ENCODE measurements at places on chromosomes 1 and 21.

DNA sequence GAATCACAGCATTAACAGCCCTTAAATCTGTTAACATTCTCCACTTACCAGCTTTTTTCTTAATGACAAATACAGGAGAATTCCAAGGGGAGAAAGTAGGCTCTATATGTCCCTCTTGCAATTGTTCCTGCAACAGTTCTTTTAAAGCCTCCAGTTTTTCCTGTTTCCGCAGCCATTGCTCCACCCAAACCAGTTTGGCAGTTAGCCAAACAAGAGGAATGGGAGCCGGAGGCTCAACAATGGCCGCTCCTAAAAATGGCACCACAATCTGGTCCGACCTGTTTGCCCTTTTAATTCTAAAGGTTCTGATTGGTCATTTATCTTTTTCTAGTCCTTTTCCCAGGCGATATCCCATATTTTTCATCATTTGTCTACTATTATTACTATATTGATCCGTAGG, 14.0 kb upstream of the L1TD1 start:
- DNase-seq = no peak

- DNase-seq = no peak
Measured at GRCh38 chr1:235168375-235168774, 7.3 kb upstream of the RBM34 start.

DNA sequence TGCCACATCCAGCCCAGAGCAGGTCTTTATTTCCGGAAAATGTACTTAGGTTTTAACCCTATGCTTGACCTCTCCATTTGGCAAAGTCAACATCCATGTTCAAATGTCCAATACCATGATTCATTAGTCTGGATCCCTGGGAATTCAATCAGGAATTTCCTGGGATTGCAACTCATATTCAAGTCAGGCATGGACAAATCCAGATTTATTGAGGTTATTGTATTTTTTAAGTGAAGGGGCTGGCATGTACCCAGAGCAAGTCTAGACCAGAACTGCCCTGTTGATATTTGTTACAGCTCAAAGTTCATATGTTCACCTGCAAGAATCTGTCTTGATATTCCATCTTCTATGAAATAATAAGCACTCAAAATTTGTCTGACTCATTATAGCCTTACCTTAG, 521.1 kb downstream of the ADGRL2 start:
- DNase-seq = no peak

DNA sequence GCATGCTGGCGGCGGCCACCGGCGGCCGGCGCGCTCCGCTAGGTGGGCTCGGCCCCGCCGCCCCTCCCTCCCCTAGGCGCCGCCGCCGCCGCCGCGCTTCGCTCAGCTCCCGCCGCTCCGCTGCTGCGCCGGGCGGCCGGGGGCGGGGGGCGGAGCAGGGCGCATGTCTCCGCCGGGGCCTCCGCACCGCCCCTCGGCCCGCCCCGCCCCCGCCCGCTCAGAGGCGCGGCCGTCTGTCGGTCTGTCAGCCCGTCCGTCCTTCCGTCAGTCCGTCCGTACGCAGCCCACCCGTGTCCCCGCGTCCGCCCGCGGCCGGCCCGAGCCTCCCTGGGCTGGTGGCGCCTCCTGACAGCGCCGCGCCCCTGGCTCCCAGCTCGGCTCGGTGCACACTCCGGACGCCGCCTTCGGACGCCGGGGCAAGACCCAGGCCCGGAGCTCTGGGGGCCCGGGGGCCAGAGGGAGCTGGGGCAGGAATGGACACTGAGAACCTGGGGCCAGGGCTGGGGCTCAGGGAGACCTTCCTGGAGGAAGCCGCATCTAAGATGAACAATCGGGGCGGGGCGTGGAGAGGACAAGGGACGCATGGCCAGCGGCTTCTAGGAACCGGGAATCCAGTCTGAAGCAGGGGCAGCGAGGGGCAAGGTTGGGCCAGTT, at the start of gene GPR153:
GPR153 (minus strand) TSS at position 138 of the 654 bp plus-strand sequence. CDS start 6,193 bp downstream, outside the sequence.
- DNase-seq = peak; percentile 94

- no peak for DNase-seq
Measured at GRCh38 chr1:108612496-108612895, 48.4 kb downstream of the HENMT1 start.

DNA sequence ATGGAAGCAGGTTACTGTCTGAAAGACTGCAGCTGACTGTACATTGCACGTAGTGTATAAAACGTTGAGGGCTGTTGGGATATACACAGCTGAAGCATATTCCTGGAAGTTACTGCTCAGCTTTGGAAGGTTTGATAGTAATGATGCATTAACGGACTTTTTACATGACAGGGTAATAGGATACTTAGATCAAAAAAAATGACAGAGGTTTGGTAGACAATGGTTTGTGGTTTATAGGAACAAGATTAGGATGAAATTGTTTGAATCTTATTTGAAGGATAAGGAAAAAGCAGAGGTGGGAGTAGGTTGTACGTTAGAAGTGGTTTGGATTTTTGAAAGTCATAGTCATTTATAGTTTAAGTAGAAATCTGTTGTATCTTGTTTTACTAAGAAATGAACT, 33.0 kb downstream of the ADGRL2 start:
- no peak for DNase-seq

GRCh38 chr21:38813547-38813946, 7.8 kb downstream of the ETS2 start:
- DNase-seq = no peak

DNA sequence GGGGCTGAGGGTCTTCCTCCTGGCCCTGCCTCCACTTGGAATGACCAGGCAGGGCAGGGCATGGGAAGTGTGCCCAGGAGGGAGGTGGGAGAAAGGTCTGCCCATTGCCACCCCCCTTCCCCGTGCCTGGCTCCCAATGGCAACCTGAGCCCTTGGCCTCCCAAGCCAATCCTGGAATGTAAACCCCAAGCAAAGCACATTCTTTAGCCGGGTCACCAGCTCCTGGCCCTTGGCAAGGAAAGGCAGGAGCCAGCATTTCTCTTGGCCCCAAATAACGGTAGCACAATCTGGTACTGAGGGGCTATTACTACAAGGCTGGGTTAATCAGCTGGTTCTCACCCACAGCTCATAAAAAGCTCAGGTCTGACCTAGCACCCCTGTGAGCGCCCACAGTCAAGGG, 6.9 kb upstream of the NUAK2 start:
- no peak for DNase-seq

DNA sequence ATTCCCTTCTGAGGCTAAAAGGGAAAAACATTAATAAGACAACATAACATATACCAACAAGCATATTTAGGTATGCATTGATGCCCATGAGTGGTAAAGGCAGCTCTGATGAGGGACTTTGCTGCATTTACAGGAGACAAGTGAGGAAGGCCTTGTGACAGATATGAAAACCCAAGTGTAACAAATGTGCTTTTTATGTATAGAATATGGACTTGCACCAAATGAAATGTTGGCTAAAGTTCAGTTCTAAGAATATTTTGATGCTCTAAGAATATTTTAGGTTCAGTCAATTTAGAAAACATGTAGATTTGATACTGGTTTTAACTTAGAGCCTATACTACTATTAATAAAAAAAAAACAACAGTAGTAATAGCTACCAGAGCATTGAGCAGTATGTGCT, 424.7 kb downstream of the LMO4 start:
- DNase-seq = no peak

- no peak for DNase-seq
Measured at GRCh38 chr1:1997576-1997975, 6.0 kb downstream of the CFAP74 start.

DNA sequence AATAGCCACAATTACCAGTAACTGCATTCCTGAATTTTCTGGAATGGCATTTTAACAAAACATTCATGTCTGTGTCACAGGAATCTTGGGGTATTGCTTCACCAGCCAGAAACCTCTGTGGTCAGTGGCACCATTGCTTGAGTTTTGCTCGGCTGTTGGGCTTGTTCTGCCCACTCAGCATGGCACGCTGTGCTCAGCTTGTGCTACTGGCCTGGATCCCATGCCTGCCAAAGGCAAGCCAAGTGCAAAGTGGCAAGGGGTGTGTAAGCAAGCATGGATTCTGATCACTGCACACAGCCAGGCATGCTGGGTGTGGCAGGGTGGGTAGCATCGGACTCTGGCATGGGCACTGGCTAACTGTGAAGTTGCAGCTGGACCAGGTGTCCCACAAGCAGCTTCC, 1150.9 kb downstream of the MRPL39 start:
- DNase-seq = no peak

DNA sequence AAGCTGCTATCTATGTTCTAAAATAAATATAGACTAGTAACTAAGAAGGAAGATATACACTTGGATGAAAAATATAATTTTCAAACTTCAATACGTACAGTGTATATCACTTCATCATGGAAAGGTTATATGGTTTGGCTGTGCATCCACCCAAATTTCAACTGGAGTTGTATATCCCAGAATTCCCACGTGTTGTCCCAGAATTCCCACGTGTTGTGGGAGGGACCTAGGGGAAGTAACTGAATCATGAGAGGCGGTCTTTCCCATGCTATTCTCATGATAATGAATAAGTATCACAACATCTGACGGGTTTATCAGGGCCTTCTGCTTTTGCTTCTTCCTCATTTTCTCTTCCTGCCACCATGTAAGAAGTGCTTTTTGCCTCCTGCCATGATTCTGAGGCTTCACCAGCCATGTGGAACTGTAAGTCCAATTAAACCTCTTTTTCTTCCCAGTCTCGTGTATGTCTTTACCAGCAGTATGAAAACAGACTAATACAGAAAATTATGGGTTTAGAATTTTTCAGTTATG, 10.7 kb downstream of the NEGR1 start:
- DNase-seq = no peak

GRCh38 chr1:31574749-31575368, 1.5 kb upstream of the TINAGL1 start:
- DNase-seq = no peak

- DNase-seq = peak; percentile 49
Measured at GRCh38 chr1:160416369-160416768, 16.0 kb downstream of the VANGL2 start.

DNA sequence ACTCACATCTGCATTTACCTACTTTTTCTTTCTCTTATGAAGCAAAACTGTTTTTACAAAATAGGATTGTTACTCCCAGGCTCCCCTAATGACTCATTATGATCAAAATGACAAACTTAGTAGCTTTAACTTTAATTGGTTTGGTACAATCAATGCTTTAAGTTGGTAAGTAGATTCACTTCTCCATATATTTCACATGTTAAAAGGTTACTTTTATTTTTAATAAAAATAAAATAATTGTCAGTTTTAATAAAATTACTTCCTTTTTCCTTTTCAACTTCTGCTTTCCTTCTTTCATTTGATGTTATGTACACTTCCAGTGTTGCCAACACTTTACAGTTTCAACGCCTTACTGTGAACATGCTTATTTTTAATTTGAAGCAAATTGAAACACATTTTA, 477.6 kb downstream of the SETD4 start:
- no peak for DNase-seq

DNA sequence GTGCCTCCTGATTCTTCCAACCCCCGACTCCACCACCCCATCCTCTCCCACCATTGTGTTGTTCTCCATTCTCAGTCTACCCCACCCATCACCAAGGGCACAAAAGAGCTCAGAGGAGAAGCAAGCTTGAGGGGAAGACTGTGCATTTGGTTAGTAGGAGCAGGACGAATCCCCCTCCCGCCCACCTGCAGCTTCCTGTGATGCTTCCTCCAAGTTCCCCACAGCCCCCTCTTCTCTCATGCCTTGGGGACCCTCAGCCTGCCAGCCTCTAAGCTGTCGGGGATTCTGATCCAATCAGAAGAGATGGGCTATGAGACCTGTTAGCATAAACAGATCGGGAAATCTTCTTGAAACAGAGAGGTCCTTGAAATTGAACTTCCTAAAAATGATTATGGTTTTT, 22.2 kb upstream of the CAPZB start:
- DNase-seq = no peak

DNA sequence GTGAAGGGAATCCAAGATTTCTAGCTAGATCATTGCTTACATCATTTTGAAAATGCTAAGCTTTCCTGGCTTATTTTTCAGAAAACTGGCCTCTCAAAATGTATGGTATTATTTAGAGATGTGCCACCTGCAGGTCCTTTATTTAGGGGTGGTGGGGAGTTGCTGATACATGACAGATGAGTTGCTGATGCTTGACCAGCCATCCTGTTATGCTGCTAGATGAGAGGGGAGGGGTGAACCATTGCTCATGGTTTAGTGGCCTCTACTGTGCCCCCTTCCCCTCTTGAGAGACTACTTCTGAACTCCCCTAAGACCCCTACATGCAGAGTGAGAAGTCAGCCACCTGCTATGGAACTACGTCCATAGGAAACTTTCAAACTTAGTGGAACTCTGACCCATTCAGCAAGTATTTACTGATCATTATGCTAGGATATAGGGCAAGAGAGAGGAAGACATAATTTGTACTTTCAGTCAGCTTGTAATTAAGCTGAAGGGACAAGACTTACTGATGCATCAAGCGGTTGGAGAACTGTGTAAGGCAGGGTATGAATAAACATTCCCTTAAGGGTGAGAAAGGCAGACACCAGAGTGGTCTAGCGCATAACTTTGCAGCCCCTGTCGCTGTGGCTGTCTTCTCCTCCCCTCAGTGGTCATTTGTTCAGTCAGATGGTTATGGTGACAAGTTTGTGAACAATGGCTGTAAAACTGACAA, 34.6 kb downstream of the SLAMF6 start:
- no peak for DNase-seq

- DNase-seq = no peak
Measured at GRCh38 chr1:21238141-21238800, 52.0 kb downstream of the ECE1 start.

- DNase-seq = peak; percentile 25
Measured at GRCh38 chr1:93079685-93080141, 630 bp downstream of the MTF2 start.

- no peak for DNase-seq
Measured at GRCh38 chr1:23244256-23244761, 27.0 kb upstream of the HTR1D start.

DNA sequence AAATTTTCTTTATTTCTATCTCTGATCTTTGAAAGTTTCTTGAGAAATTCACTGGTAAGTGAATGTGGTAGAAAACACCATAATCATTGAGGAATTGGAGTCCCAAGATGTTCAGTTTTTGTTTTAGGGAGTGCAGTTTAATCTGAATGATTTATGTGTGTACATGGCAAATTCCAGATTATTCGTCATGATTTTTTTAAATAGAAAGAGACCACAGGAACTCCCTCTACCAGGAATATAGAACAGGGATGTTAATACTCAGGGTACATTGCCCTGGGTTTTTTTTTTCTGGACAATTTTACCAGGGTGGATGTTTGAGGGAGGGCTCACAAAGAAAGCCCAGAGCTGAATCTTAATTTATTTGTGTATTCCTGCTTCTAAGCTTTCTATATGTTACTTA, 109.0 kb downstream of the VPS13D start:
- no peak for DNase-seq

DNA sequence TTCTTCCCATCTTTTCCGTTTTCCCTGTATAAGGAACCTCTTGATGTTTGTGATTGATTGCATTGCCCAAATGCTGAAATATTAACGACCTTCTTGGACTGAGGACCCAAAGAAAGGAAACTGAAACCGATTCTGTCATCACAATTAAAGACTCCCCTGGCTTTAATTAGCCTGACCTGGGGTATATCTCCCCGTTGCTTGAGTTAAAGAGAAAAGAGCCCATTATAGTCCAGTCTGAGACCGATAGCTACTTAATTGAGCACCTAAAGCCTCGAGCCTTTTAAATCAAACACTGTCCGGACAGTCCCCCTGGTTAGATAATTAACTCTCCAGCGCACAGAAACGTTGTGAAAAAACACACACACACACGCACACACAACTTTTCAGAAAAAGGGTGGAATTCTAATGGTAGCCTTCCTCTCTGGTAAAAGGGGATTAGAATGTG, 8.0 kb downstream of the LMO4 start:
- peak; percentile 18 for DNase-seq
